Endothelial cell (in vitro differentiated cells): ENCODE measurements at places on chromosomes 5 and 9. TPM values are rescaled to one million over a fixed set of nuclear protein-coding genes. Genes with fewer than 3 reads are reported as not detected.

DNA sequence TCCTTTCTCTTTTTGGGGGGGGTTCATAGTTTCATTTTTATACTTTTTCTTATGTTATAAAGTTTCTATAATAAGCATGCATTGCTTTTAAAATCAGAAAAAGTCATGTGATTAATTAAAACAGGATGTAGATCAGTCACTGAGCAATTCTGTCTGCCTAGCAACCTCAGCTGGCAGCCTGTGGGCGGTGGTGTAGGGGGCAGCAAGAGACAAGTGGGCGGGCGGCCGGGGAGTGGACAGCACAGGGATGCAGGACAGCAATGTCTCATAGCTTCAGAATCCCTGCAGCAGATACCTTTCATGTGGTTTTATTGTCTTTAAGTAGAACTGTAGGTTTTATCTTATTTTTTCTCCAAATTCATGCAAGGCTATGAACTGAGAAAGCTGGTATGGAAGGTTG, 101.9 kb upstream of the S1PR3 start:
- no peak for DNase-seq

DNA sequence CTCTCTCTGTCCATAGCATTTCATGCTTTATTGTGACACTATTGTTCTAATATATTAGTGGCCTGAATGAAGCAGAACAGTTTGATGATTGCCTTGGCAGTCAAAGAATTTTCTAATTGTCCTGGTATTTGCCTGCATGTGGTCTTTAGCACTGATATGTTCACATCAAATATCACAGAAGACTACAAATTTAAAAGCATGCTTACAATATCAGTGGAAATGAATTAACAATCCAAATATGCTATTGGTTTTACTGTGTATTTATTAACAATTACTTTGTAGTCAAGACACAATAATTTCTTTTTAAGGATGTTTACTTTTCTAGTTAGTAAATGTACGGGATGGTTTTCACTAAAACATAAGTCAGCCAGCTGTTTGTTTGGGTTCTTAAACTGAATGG, 18.3 kb downstream of the EFNA5 start:
- no peak for DNase-seq

- no peak for DNase-seq
These were observed 3.3 kb downstream of the SHISAL2B start for GRCh38 chr5:64693636-64694035.

DNA sequence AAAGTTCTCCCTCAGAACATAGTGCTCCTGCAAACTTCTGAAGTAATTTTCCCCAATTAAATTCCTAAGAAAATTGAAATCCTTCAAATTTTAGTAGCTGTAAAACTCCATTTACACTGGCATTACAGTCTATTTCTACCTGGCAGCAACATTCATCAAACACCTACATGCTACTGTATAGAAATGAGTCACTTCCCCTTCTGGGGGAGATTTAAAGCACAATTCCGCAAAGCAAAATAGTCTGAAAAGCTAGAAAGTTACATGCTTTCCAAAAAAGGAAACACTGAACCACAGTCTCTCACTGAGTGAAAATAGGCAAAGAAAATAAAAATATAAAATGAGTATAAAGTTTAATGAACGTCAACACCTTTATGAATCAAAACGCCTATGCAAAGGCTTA, 43.3 kb downstream of the MCTP1 start:
- no peak for DNase-seq

The ARID3C gene
- not detected for total RNA-seq

The RNF208 gene
- total RNA-seq: 1.1 TPM

The NUDT2 gene
- total RNA-seq: 16.8 TPM
